ENCODE measurements at places on chromosomes 6 and 20.

DNA sequence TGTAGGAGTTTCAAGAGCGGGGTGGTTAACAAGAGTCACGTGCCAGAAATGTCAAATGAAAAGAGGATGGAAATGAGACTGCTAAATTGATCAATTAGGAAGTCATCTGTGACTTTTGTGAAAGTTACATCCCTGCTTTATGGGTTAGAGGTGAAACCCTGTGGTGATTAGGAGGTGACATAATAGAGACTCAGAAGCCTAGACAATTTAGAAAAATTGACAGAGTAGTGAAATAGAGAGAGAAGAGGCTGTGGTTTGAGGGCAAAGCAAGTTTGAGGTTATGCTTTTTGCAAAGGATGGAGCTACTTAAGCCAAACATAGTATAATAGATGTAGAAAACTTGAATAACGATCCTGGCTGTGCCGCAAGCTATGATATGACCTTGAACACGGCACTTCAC lies 71.8 kb downstream of the IMPG1 start:
- no peak for DNase-seq

DNA sequence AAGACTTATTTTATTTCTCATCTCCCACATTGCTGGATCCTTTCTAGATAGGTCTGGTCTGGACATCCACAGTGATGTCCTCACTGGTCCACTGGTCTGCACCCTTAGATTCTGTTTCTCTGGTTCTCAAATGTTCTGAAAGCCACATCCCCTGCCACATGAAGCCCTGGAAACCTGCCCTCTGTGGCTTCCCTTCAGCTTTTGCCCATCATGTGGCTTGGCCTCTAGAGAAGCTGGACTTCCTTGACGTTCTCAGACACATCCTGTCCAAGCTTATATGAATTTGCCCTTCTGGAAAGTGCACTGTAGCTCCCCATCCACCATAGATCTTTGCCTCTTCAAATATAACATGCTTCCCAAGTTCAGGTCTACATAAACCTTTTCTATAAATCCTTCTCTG lies 18.5 kb downstream of the CST4 start:
- DNase-seq = no peak

DNA sequence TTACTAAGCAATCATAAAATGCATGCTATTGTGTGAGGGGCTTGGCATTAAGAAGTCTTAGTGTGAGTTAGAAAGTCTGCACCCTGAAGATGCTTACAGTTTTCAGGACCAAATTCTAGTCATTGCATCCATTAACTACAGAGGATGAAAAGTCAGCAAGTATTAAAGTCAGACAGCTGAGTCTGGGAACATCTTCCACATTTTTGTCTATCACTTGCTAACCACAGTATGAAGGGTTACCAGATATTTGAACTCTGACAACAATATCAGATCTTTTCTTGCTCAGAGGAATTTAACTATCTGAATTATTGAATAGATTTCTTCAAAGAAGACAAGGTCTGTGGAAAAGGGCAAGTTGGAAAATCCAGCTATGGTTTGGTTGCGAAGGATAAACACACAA lies 264.4 kb downstream of the BTBD9 start:
- no peak for DNase-seq

GRCh38 chr6:139533573-139534471 lies 159.4 kb upstream of the CITED2 start:
- no peak for DNase-seq

DNA sequence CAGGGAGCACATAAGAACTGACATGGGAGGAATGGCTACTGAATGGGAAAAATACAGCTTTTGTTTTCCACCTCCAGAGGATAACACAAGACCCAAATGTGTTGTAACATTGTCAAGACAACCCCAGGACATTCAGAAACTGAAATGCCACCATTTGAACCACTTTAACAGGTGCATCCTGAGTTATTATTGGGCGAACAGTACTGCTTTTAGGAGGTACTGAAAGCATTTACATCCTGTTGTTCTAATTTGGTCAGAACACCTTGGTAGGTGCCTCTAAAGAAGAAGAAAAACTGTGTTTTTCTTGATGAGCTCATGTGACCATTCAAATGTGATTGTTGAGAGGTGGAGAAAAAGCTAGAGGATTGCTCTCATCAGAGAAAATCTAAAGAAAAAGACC lies 6.4 kb upstream of the TXNDC5 start:
- DNase-seq = no peak

GRCh38 chr20:10622657-10623418 lies 51.0 kb downstream of the JAG1 start:
- DNase-seq = no peak

Data from hippocampal formation (tissue), 2 donors.